ENCODE measurements at places on chromosomes 4 and X.

GRCh38 chr4:154304679-154305078 is 186.9 kb downstream of the DCHS2 start:
- no peak for DNase-seq

DNA sequence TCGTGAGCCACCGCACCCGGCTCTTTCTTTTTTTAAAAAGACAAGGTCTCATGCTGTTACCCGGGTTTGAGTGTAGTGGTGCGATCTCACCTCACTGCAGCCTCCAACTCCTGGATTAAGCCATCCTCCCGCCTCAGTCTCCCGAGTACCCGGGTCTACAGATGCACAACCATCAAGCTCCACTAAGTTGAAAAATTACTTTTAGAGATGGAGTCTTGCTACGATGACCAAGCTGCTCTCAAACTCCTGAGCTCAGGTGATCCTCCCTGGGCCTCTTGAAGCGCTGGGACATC is 2.0 kb downstream of the SLC25A6 start:
- DNase-seq: no peak

DNA sequence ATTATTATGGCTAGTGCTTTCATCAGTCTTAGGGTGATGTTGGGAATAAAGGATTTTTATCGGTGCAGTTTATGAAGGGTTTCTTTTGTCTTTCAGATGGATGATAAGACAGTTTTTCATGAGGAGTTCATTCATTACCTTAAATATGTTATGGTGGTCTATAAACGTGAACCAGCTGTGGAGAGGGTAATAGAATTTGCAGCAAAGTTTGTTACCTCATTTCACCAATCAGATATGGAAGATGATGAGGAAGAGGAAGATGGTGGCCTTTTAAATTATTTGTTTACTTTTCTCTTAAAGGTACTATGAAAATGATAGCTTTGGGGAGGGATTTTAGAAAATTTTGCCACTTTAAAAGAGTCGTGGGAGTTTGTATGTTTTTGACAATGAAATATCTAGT is 1.3 kb downstream of the NCAPG start:
- DNase-seq: no peak

DNA sequence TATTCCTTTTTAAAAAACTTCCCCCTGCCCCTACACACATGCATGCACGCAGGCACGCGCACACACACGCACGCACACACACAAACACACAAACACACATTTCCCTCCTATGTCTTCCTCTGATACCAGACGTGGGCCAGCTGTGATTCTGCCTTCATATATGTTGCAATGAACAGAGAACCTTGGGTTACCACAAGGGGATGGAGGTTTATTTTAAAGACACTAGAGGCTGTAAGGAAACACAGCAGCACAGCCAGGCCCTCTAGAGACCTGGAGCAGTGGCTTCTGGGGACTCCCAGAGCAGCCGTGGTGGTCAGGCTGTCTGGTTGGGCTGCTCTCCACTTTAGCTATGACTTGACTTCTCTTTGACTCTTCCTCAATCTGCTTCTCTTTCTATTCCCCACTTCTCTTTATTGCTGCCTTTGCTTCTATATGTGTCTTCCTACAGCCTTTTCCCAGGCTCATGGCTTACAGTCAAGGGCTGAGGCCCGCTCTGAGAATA is 3.2 kb upstream of the TLR10 start:
- no peak for DNase-seq

GRCh38 chr4:186949847-186950246 is 226.2 kb upstream of the FAT1 start:
- DNase-seq: no peak

GRCh38 chr4:114005569-114006442 is 26.4 kb upstream of the ARSJ start:
- no peak for DNase-seq

- no peak for DNase-seq
Observed at GRCh38 chr4:165838575-165838974, 34.5 kb upstream of the TLL1 start.

DNA sequence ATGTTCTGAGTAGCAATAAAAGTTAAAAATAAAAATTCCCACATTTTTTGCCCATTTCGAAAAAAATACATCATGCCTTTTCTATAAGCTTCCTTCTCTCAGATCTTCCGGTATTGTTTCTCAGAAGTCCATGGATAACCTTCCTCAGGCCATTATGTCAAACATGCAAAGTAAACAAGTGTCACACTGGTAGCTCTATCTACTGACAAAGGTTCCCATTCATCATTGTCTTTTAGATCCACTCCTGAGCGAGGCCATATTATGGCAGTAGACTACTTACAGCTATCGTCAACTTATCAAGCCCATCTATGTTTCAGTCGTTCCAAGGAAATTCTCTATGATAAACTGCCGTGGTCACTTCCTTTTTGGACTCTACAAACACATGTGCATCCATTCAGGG is 1068.2 kb downstream of the GLUD2 start:
- DNase-seq: no peak

GRCh38 chrX:12489341-12489740 is 301.9 kb upstream of the PRPS2 start:
- DNase-seq: no peak

All from HFF-Myc (cell line).